ENCODE measurements at places on chromosomes 6 and 20.

DNA sequence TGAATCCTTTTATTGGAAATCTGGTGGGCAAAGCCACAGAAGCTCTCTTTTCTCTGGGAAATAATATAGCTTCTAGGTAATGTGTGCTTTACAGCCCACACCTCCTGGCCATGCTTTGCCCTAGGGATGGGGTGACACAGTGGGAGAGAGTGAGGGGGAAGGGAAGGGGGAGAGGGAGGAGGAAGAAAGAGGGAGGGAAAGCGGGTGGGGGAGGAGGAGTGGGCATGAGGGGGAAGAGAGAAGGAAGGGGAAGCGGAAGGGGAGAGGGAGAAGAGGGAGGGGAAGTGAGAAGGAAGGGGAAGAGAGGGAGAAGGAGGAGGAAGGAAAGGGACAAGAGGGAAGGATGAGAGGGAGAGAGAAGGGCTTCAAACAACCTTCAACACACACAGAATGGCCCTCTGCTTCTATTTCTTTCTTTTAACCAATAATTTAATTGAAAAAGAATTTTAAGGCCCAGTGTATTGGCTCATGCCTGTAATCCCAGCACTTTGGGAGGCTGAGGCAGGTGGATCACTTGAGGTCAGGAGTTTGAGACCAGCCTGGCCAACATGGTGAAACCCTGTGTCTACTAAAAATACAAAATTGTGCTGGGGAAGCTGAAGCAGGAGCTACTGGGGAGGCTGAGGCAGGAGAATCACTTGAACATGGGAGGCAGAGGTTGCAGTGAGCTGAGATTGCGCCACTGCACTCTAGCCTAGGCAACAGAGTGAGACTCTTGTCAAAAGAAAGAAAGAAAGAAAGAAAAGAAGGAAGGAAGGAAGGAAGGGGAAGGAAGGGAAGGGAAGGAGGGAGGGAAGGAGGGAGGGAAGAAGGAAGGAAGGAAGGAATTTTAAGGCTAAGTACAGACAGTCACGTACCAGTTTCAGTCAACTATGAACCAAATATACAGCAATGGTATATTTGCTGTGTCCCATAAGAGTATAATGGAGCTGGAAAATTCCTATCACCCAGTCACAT is 75.2 kb downstream of the RSPH3 start:
- DNase-seq, result no peak

DNA sequence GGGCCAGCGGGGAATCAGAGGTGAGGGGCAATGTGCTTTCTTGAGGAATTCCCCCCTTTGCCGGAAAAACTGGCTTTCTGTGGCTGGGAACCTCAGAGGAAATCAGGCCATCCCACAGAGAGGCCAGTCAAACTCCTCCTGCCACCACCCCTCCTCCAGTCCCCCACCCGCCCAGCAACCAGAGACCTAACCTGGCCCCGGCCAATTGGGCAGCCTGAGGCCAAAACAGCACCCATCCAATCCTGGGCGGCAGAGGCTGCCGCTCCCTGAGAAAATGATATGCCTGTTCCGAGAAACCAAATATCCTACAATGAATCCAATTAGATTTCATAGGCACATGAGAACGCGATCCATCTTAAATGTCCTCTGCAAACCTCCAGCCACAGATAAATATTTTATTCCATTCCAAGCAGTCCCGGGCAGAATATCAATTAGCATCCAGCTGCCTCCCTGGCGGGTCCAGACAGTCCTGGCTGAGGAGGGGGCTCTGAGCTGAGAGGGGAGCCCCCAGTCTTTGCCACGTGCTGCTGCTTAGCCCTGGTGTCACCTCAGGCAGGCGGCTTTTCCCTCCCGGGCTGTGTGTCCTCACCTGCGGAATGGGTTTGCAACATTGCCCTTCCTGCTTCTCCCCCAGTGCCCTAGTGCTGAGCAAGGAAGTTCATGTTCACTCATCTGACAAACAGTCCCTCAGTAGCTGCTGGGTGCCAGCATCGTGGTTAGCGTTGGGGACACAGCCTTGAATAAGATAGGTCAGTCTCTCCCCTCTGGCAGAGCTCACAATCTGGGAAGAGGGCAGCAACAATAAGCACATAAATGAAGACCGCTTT is 95.0 kb downstream of the DLGAP4 start:
- DNase-seq, result no peak

DNA sequence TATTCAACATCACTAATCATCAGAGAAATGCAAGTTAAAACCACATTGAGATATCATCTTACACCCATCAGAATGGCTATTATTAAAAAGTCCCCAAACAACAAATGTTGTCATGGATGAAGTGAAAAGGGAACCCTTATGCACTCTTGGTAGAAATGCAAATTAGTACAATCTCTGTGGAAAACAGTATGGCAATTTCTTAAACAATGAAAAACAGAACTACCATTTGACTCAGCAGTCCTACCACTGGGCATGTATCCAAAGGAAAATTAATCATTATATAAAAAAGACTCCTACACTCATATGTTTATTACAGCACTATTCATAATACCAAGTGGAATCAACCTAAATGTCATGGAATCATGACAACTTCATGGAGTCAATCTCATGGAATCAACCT is 611.3 kb upstream of the GJE1 start:
- DNase-seq, result peak; percentile 32

- no peak for DNase-seq
Observed at GRCh38 chr6:43447604-43448003, 7.7 kb downstream of the DLK2 start.

- DNase-seq, result no peak
Observed at GRCh38 chr6:138289739-138290138, 71.4 kb upstream of the PBOV1 start.

DNA sequence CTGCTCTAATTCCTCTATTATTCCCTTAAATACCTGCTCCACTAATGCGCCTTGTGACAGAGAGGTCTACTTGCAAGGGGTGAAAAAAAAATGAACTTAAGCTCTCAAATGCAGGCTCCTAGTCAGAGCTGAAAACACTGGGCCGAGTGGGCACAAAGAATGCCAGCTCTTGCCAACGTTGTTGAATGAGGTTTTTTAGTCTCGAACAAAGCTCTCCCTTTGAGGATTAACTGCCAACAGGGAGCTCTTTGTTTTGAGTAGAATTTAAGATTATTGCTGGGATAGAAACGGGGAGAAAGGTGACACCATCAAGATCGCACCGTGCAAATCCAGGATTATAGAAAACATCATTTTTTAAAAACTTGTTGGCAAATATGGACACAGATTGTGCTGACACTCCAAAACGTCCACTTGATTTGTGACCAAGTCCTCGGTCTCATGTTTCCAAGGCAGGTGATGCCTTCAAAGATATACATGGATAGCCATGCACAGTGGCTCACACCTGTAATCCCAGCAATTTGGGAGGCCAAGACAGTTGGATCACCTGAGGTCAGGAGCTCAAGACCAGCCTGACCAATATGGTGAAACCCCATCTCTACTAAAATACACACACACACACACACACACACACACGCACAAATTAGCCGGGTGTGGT is 163.2 kb downstream of the BMP7 start:
- DNase-seq, result no peak

- DNase-seq, result no peak
Observed at GRCh38 chr6:34524499-34524898, 31.6 kb downstream of the SPDEF start.

DNA sequence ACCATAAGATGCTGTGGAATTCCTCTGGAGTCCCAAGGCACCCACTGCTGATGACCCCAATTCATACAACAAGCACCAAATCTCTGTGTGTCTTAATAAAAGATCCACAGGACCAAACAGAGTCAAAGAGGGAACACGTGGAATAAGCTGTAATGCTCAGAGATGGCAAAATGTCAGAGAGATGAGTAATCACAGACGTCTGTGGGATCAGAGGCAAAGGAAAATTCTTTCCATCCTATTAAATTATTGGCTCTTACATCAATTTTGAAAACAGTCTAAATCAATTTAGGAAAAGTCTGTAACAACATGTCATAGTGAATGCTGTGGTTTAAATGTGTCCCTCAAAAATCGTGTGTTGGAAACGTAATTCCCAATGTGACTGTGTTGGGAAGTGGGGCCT is 17.5 kb upstream of the SAMD3 start:
- peak; percentile 60 for DNase-seq

DNA sequence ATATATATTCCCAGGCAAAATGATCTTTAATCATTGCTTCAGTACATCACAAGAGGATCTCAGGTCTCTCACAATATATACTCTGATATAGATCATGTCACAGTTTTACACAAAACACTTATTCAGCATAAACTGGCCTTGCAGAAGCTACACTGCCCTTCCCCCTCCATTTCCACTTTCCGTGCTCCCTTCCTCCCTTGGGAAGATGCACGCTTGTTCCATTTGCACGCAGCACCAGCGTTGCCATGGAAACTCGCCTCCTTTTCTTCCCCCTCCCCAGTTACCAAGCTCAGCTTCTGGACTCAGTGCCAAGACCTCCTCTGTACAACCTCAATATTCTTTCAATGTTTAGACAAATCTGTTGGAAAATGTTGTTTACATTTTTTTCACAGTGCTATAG is 154.6 kb downstream of the RFPL4B start:
- peak; percentile 19 for DNase-seq

- no peak for DNase-seq
Observed at GRCh38 chr6:136464148-136464547, 86.1 kb downstream of the MAP7 start.

GRCh38 chr6:169657284-169657610 is 44.6 kb downstream of the WDR27 start:
- DNase-seq, result no peak

GRCh38 chr20:51661609-51662178 is 106.5 kb downstream of the ATP9A start:
- DNase-seq, result no peak

- DNase-seq, result no peak
Observed at GRCh38 chr20:24825591-24825990, 123.5 kb upstream of the CST7 start.

- no peak for DNase-seq
Observed at GRCh38 chr6:24323632-24324337, 34.1 kb downstream of the DCDC2 start.

DNA sequence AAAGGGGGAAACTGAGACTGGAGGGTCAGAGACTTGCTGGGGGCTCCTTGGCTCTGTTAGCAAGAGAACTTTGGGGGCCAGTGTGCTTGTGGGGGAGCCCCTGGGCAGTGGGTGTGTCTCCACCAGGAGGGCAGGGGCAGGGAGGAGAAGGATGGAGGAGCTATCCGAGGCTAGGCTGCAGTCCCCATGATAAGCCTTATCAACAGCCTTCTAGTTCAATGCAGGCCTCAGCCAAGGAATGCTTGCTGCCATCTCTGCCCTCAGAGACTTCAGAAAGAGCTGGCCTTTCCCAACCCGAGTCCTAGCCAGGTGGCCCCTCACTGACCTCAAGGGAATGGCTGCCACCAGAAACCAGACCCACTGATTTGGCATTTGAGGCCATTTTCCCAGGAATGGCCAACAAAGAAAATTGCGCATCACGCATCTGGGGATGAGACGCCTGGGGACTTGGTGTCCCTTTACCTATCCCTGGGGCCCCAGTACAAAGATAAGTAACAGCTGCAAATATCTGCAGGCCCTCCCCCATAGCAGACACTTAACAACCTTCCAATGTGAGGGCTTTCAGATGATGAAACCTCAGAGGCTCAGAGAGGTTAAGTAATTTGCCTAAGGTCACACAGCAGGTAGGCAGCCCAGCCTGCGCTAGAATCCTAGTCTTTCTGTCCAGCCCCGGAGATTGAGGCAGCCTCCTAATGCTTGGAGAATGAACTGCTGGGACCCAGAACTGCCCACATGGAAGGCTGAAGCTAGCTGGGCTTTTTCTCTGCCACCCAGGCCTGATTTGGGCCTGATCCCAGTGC is 4.9 kb downstream of the TGM2 start:
- no peak for DNase-seq
